ENCODE measurements at places on chromosomes 12 and 14.

- peak; percentile 27 for DNase-seq
Measured at GRCh38 chr14:91264151-91265150, 19.9 kb upstream of the GPR68 start.

GRCh38 chr12:98504368-98504617 lies 11.1 kb upstream of the TMPO start:
- DNase-seq, result no peak

GRCh38 chr12:121144416-121144914 lies 11.8 kb downstream of the P2RX7 start:
- DNase-seq, result no peak

GRCh38 chr12:99278899-99279298 lies 368.7 kb upstream of the GARIN6 start:
- DNase-seq, result no peak

GRCh38 chr12:30878024-30878423 lies 48.5 kb upstream of the TSPAN11 start:
- DNase-seq, result no peak

DNA sequence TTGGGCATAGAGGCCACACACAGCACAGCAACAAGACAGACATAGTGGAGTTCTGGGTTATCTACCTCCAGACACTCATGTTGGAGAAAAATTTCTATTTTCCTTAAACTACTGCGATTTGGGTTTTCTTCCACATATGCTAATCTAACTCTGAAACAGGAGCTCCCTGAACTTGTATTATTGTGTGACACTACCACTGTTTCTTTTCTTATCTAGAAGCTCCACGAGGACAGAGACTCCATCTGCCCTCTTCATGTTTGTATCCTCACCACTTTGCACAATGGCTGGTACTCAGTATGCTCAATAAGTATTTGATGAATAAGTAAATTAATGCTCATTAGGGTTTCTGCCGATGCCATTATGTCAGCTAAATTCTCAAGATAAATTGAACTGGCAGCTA lies 218.6 kb downstream of the PAX9 start:
- no peak for DNase-seq

All from activated CD4-positive, alpha-beta T cell treated with anti-CD3 and anti-CD28 coated beads for 4 hours (primary cell).